Osteoblast (primary cell): ENCODE measurements at places on chromosomes 11 and 22. TPM values are rescaled to one million over a fixed set of nuclear protein-coding genes. Genes with fewer than 3 reads are reported as not detected.

Gene SLC25A17
- total RNA-seq, result 16.3 and 17.7 TPM in 2 replicates

- H3K27me3 ChIP-seq, result peaks cover 53% of the 10 kb centered on the region
- no peak overlapping the region for H3K27ac ChIP-seq
- H3K4me1 ChIP-seq, result no peaks in the 10 kb centered on the region
- H3K36me3 ChIP-seq, result no peaks in the 10 kb centered on the region
- peak; percentile 79 for DNase-seq
- H3K4me3 ChIP-seq, result no peak overlapping the region
These were observed 4.2 kb downstream of the NRXN2 start for GRCh38 chr11:64718780-64719124.

DNA sequence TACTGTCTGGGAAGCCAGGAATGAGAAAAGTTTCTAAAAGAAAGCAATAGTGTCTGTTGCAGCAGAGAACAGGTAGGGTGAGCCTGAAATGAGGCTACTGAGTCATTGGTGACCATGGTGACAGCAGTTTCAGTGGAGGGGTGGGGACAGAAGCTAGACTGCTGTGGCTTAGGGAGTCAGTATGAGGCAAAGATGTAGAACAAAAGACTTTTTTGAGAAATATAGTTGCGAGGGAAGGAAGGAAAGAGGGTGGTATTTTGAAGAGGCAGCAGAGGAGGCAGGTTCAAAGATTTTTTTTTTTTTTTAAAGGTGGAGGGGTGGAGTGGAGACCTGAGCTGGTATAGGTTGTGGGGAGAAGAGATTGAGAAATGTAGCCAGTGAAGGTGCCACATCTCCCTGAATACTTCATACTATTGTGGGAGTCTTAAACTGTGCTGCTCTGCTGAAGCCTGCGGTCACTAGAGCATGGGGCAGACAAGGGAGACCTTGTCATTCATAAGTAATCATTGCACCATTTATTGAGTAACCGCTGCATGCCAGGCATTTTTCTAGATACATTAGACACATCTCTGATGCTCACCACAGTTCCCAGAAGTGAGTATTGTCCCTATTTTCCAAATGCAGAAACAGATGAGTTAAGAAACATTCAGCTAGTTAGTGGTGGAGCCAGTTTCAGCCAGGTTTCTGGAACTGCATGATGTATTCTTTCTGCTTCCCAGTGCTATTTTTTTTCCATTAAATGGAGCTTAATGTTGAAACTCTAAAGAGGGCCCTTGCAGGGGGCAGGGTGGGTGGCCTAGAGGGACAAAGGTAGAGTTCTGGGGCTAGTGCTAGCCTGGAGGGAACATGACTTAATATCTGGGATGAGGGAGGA lies 49.9 kb downstream of the STIM1 start:
- peaks cover 22% of the 10 kb centered on the region for H3K4me1 ChIP-seq
- H3K27me3 ChIP-seq, result no peaks in the 10 kb centered on the region
- peak overlapping the region; percentile 92 for H3K27ac ChIP-seq
- H3K4me3 ChIP-seq, result peak overlapping the region; percentile 32
- DNase-seq, result peak; percentile 90

Gene TPBGL
- not detected in 2 replicates for total RNA-seq

GRCh38 chr11:111044751-111045406 lies 200.6 kb upstream of the POU2AF2 start:
- H3K27me3 ChIP-seq, result no peaks in the 10 kb centered on the region
- no peak overlapping the region for H3K27ac ChIP-seq
- H3K4me3 ChIP-seq, result no peak overlapping the region

DNA sequence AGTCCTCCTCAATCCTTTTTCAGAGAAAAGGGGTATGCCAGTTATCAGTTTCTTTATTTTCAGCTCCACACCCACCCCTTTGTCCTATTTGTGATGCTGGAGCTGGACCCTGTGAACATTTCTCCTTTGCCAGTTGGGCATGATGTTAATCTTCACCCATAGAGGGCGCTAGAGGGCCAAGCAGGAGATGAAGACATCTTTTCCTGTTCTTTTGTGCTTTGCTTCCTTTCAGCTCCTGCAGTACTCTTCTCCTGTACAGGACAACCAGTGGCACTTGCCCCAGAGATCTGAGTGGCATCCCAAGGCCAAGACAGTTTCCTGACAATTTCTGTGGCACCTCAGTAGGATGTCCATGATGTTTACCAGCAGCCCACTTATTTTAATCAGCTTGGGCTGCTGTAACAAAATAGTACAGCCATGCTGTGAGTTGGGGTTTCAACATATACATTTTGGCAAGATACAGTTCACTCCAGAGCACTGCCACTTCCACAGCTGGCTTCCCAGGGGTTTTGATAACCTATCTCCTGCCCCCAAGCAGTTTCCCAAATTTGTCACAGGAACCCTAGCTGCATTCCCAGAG lies 4.6 kb downstream of the SAA2 start:
- no peaks in the 10 kb centered on the region for H3K4me1 ChIP-seq
- no peak overlapping the region for H3K4me3 ChIP-seq
- DNase-seq, result peak; percentile 61
- H3K27ac ChIP-seq, result no peak overlapping the region
- no peaks in the 10 kb centered on the region for H3K36me3 ChIP-seq

GRCh38 chr11:128422576-128423370 lies 164.6 kb downstream of the ETS1 start:
- peak overlapping the region; percentile 95 for H3K27ac ChIP-seq
- DNase-seq, result peak; percentile 47
- no peaks in the 10 kb centered on the region for H3K36me3 ChIP-seq
- H3K4me3 ChIP-seq, result no peak overlapping the region

DNA sequence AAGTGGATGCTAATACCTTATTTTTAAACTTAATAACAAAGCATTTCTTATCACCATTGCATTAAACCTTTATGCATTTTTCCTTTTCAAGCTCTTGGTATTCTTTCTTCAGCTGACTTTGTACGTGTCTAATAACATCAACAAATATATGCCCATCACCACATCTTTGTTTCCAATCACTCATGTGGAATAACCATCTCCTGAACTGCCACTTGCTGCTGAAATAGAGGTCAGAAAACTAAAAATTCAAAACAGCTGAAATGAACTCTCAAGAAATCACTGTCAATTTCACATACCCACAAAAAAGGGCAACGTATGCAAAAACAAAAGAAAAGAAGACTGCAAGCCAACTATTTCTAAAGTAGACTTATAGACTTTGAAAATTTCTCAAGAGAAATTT lies 7.4 kb downstream of the MSANTD4 start:
- H3K27me3 ChIP-seq, result no peaks in the 10 kb centered on the region
- DNase-seq, result no peak
- H3K4me1 ChIP-seq, result peaks cover 23% of the 10 kb centered on the region
- no peak overlapping the region for H3K27ac ChIP-seq
- H3K4me3 ChIP-seq, result no peak overlapping the region

DNA sequence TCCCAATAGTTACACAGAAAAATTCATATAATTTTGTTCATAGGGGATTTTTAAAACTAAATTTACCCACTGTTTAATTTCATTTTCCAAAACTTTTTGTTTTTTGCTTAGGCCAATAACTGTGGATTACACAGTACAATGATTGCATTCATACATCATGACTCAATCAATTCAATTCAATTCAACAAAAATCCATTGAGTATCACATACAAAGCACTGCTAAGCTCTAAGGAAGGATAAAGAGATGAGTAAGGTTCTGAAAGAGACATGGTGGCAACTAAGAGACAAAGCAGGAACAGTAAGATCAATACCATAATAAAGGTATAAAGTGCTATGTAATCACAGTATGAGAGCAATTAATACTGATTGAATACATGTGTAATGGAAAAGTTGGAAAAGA lies 9.4 kb upstream of the LAYN start:
- peak overlapping the region; percentile 81 for H3K27ac ChIP-seq
- peak; percentile 62 for DNase-seq
- peaks cover 31% of the 10 kb centered on the region for H3K4me1 ChIP-seq
- no peaks in the 10 kb centered on the region for H3K27me3 ChIP-seq

DNA sequence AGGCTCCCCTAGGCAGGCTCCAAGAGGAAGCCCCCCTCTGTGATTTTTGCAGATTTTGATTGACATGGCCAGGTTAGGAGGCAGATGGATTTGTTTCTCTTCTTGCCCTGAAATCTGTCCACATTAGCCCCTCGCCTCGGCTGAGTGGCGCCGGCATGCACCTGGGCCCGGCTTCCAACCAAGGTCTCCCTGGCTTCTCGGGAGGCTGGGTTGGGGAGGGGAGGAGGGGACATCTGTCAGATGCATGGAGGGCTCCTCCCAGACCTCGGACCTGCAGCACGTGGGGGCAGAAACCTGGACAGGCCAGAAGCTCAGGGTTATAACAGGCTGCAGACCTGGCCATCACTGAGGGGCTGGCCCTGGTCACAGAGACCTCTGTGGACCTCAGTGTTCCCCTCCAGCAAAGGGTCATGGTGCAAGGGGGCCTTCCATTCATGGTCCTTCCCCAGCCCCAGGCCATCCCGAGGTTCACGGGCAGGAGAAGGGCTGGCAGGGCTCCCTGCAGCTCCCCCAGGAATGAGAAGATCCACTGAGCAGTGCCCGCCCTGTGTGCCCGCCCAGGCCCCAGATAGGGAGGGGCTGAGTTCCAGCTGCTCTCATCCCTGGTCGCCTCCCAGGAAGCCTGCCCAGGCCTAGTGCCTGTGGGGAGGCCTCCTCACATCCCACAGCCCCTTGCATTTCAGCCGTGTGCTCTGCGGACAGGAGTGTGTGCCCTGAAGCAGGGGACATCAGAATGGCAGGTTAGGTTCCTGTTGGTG lies 747.8 kb downstream of the BRD1 start:
- no peaks in the 10 kb centered on the region for H3K36me3 ChIP-seq
- DNase-seq, result peak; percentile 41
- no peak overlapping the region for H3K27ac ChIP-seq
- H3K4me3 ChIP-seq, result no peak overlapping the region

- DNase-seq, result no peak
- no peak overlapping the region for H3K4me3 ChIP-seq
- H3K27me3 ChIP-seq, result no peaks in the 10 kb centered on the region
- no peak overlapping the region for H3K27ac ChIP-seq
These were observed 37.3 kb downstream of the PAMR1 start for GRCh38 chr11:35488117-35488516.

Gene SORL1
- under 0.01 and 0.36 TPM in 2 replicates for total RNA-seq
